ENCODE measurements at places on chromosomes 16 and 17.
A peak's percentile ranks its signal among the peaks of the same experiment; 100 is the strongest.

DNA sequence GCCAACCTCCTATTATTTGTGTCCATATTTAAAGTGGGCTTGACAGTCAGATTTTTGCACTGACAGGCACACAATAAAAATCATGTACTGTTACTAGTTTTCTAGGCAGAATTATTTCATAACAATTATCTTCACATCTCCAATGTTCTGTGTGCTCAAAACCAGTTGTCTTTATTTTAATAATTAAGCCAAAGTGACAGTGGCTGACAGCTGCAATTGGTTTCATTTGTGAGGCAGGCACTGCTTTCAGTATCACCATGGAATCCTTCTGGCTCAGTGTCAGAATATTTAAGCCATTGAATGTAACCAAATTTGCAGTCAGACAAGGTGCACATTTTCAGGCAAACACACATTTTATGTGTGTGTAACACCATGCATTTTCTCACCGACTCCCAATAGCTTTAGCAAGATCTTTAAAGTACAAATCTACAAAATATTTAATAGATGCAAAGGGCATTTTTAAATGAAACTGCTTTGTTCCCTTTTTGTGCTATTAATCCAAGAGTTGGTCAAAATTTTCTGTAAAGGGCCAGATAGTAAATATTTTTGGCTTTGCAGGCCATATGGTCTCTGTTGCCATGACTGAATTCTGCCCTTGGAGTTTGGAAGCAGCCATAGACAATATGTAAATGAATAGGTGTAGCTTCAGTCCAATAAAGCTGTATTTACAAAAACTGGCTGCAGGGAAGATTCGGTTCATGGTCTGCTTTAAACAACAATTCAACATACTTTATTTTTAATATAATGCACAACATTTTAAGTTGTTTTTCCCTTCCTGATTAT lies 486.0 kb downstream of the KCNJ2 start:
- no peak for DNase-seq

- no peak for DNase-seq
Measured at GRCh38 chr17:16479264-16479663, 12.7 kb downstream of the LRRC75A start.

DNA sequence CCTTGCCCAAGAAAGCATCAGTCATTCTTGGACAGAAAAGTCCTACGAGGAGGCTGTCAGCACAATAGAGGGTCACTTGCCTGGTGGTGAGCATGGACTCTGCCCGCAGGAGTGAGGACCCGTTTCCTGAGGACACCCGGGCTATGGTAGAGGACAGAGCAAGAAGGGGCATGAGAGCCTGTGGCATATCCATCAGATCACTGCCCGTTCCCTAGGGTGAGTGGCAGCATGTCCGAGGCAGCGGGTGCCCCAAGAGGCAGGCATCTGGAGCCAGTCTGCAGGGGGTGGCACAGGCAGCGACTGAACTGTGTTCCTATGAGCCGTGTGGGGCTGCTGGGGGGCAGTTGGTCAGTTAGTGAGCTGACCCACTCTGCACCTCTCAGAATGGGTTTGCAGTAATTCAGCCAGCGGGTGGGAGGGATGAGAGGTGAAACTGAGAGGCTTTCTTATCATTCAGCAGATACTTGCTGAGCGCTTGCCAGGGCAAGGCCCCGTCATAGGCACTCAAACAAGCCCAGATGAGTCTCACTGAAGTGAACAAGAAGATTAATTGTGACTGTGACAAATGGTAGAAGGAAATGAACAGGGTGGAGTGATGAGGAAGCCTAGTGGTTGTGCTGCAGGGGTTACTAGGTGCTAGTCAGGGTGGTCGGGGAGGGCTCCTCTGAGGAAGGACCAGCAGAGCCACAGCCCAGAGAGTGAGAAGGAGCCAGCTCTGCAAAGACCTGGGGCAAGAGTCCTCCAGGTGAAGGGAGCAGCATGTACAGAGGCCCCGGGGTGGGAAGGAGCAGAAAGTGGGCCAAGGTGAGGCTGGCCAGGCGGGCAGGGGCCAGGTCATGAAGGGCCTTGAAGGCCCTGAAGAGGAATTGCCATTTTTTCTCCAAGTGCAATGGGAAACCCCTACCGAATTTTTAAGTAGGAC lies 87.9 kb downstream of the CLEC16A start:
- no peak for DNase-seq

DNA sequence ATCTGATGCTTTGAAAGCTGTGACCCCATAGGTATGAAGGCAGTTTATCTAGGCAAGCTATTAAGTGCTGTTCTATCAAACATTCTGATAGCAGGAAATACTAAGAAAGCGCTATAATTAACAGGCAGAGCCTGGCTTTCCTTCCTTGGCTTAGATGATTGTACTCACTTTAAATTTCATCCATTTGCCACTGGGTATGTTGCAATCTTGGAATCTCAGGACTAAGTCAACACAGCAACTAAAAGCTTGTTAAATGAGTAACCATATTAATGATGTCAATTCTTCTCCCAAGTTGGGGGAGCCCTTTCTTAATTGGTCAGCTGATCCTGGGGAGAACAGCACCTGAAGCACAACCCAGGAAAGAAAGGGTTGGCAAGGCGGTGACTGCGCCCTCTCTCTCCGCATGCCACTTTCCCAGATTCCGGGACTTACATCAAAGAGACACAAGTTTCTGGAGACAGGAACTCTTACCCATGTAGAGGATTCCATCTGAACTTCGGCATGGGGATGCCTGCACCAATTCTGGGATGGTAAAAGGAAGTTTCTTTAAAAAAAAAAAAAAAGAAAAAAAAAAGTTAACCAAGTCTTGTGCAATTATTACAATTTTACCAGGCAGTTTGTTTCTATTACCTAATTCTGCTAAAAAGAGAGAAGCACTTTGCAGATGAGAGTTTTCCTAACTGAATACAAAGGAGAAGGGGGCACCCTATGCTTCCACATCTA lies 54.4 kb upstream of the ICAM2 start:
- DNase-seq: no peak

GRCh38 chr16:23943604-23944003 lies 107.8 kb downstream of the PRKCB start:
- no peak for DNase-seq

DNA sequence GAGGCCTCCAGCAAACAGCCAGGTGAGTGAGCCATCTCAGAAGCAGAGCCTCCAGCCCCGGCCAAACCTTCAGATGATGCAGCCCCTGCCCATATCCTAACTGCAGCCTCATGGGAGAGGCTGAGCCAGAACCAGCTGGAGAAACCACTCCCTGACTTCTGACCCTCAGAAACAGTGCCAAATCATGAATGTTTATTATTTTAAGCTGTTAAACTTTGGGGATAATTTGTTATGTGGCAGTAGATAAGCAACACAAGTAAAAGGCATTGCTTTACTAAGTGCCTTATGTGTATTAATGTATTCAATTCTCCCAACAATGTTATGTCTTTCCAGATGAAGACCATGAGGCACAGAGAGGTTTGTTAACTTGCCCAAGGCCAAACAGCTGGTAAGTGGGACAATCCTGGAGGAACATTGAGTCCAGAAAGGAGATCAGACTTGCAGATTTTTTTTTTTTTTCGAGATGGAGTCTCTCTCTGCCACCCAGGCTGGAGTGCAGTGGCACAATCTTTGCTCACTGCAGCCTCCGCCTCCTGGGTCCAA lies 59.6 kb downstream of the SOCS1 start:
- DNase-seq: no peak

DNA sequence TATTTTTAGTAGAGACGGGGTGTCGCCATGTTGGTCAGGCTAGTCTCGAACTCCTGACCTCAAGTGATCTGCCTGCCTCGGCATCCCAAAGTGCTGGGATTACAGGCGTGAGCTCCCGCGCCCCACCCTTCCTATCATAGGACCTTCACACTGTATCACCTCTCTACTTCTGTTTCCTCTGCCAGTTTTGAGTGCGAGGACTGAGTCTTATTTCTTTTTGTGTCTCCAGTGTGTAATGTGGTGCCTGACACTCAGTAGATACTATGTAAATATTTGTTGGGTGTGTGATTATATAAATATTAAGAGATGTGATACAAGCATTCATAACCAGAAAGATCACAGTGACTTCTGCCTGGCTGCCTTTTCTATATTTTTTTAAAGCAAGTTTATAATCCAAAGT lies 10.5 kb downstream of the PRKCA start:
- DNase-seq: no peak

GRCh38 chr17:57868910-57869616 lies 19.2 kb upstream of the MRPS23 start:
- DNase-seq: no peak

GRCh38 chr16:15830832-15831451 lies 25.9 kb downstream of the MYH11 start:
- no peak for DNase-seq

- DNase-seq: peak; percentile 18
Measured at GRCh38 chr17:47802341-47803022, 19.1 kb downstream of the OSBPL7 start.

DNA sequence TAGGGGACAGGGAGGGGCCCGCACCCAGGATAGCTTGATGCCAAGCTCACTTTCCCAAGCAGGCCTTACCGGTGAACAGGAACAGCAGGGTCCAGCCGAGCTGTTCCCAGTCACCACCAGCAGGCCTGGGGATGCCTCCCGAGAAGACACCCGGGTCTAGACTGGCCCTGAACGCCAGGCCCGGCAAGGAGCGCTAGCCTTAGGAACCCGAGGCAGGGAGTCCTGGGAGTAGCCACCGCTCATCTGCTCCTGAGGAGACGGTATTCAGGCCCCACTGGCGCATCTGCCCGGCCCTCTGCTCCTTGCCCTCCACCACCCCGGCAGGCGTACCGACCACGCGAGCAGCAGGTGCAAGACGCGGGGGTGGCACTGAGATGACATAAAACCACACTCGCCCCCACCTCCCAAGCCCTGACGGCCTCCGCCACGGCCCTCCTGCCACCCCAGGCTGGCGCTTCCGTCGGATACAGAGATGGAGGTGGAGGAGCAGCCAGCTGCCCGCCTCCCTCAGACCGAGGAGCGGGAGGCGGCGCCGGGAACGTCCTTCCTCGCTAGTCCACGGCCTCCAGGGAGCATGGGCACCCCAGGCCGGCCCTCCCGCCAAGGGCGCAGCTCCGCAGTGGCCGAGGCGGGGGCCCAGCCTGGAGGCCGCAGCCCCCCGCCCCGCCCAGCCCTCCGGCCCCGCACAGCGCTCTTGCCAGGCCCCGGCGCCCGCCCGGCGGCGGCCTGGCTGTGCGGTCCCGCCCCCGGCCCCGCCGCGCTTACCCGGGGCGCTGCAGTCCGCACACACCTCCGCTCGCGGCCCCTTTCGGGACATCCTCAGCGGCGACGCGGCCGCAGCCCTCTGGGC lies 661 bp downstream of the GIT1 start:
- DNase-seq: no peak

DNA sequence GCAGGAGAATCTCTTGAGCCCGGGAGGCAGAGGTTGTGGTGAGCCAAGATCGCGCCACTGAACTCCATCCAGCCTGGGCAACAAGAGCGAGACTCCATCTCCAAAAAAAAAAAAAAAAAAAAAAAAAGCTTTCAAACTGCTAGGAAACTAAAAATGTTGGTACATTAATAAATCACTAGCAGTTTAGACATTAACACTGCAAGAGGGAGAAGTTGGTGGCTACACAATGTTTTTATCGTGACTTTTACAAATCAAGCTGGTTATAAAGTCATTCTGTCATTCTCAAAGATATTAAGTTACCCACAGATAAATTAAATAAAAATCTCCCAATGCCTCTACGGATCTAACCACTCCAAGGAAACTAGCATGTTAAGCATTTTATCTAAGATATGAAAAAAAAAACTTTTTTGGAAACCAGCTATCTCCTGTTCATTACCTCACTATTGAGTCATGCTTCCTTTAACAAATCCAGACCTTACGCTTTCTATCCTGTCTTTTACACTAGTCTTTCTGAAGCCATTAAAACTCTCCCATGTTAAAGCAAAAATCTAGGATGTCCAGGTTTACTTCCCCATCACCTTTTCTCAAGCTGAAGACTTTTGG lies 85.9 kb upstream of the SMURF2 start:
- DNase-seq: no peak

GRCh38 chr17:49442041-49442440 lies 27.4 kb upstream of the PHB1 start:
- DNase-seq: no peak

GRCh38 chr17:4340914-4341615 lies 25.4 kb downstream of the UBE2G1 start:
- no peak for DNase-seq

- no peak for DNase-seq
Measured at GRCh38 chr16:19128454-19129200, 14.9 kb downstream of the ITPRIPL2 start.

DNA sequence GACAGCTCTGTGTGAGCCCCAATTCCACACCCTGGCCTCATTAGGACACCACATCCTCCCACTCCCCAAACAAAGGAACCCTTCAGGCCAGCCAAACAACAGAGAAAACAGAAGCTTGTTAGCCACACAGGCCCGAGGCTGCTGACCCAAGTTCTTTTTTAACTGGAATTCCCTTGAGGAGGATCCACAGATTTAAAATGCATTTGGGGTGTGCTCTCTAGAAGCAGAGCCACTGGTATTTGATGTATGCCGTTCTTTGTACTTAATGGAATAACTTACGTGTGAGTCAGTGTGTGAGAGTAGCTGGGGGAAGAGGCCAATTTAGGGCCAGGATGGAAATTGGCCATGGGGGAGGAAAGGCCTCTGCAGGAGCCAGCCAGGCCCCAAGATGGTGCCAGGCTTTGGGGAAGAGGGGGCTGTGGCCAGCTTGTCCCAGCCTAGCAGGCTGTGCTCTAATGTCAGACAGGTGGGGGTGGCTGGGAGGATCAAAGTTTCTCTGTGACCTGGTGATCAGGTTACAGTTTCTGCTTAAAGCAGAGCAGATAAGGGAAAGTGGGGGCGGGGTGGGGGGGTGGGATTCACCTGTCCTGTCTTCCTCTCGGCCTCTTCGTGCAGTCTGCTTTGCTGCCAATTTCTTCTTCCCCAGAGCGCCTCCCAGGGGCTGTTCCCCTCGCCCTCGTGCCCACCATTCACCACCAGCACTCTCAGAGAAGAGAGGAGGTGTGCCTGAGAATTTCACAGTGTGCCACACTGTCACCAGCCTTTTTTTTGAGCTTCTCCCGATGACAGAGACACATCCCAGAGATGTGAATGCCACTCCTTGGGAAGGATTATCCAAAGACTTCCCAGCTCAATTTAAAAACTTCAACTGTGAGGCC lies 50.8 kb downstream of the TOM1L2 start:
- no peak for DNase-seq

DNA sequence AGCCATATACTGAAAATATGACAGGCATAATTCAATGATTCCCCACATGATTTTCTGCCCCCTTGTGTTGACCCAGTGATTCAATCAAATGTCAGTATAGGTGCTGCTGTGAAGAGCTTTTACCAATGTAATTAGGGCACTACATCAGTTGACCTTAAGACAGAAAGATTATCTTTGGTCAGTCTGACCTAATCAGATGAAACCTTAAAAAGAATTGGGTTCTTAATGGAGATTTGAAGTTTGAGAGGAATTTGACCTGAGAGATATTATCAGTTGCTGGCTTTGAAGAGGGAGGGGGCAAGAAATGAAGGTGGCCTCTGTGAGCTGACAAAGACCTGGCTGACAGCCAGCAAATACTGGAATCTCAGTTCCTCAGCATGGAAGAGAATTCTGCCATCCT lies 358.7 kb upstream of the CA10 start:
- DNase-seq: no peak

GRCh38 chr17:42389135-42389417 lies 834 bp upstream of the STAT3 start:
- no peak for DNase-seq
